ENCODE measurements at places on chromosomes 7 and 10.

- no peak for DNase-seq
Observed at GRCh38 chr10:22280078-22280477, 36.1 kb upstream of the COMMD3 start.

DNA sequence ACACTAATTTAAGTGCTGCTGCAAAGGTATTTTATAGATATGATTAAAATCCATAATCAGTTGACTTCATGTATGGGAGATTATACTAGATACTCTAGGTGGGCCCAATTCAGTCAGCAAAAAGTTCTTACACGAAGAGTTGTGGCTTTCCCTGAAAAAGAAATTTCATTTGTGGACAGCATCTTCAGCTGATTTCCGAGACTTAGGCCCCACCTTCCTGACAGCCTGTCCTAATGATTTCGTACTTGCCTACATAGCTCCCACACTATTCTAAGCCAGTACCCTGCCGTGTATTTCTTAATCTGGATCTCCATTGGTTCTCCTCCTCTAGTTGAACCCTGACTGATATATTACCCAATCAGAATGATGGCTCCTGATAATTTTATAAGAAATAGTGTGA is 297.9 kb downstream of the EXOC4 start:
- no peak for DNase-seq

DNA sequence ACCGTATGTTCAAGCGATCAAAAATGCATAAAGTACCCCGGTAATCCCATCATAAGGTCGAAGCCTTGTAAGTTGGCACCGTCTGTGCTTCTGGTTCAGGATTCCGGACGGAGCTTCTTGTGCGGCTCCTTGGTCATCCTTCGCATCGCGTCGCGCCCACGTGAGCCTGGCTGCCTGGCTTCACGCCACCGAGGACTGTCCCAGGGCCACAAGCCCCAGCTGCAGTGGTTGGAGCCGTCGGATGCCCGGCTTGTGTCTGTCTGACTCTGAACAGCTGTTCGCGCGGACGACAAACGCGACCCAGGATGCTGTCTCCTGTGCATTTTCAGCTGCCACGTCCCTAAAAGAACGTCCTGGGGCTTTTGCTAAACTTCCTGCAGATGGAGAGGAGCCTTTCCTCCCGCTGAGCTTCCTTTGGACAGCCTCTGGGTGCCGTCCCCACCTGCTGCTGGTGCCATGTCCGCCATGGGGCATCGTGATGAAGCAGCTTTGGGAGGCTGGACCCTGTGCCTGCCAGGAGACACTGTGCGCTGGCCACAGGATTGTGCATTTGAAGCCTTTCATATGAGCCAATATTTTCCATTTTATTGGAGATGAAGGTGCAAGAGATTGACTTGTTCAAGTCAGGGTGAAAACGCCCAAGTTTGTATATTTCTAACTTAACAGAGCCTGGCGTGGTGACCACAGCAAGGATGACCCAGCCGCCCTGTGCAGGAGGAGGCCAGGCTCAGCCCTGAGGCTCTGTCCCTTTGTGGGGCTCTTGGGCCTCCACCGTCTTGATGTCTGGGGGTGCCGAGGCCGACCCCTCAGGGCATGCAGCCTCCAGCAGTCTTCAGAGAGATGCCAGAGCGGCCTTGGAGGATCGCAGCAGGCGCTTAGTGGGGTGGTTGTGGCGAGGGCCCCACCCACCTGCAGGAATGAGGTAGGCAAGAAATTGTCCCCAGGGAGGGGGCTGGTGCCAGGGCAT is 6.7 kb upstream of the JAKMIP3 start:
- DNase-seq, result no peak

DNA sequence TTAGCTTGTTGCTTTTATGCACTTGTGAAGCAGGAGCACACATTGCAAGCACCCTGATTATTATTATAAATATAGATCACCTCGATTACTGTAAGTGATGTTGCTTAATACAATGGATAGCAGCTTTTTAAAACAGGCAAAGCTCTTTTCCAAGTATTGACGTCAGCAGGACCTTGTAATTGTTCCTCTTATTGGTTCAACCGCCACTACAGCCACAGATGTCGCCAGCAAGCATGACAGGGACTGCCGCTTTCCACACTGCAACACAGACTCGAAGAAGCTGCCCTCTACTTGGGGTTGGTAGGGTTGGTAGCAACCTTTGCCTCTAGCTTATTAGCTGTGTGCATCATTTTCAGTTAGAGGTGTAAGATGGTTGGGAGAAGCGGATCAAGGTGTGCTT is 167.6 kb downstream of the ZNF365 start:
- no peak for DNase-seq

GRCh38 chr7:128430207-128430606 is 20.4 kb upstream of the IMPDH1 start:
- DNase-seq, result no peak

DNA sequence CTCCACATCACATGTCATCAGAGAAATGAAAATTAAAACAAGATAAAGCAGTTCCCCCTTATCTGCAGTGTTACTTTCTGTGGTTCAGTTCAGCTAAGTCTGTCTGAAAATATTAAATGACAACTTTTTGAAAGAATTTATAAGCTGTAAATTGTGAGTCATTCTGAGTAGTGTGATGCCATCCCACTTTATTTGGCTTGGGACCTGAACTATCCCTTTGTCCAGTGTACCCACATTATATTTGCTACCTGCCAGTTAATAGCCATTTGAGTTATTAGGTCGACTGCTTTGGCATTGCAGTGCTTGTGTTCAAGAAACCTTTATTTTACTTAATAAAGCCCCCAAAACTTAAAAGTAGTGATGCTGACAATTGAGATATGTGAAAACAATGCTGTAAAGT is 804.2 kb downstream of the ANKRD7 start:
- no peak for DNase-seq

- DNase-seq, result no peak
Observed at GRCh38 chr7:129778770-129779601, 167.5 kb downstream of the NRF1 start.

- DNase-seq, result no peak
Observed at GRCh38 chr10:14162629-14163344, 167.9 kb downstream of the FRMD4A start.

DNA sequence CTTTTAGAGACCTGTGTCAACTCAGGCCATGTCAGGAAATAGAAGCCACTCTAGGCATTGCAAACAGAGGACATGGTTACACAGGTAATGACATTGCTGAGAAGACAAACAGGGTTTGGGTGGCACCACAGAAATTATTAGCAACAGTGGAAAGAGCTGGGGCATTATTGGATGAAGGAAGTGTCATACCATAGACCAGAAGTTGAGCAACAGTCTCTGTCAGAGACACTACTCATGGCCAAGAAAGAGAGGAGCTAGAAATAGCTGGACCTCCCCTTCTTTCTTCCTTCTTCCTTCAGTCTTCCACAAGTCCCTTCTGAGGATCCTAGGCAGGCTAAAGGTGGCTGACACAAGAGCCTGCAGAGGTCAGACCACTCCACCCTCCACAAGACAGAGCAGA is 4.2 kb upstream of the LIPA start:
- no peak for DNase-seq

- no peak for DNase-seq
Observed at GRCh38 chr7:131241386-131241785, 86.3 kb upstream of the MKLN1 start.

DNA sequence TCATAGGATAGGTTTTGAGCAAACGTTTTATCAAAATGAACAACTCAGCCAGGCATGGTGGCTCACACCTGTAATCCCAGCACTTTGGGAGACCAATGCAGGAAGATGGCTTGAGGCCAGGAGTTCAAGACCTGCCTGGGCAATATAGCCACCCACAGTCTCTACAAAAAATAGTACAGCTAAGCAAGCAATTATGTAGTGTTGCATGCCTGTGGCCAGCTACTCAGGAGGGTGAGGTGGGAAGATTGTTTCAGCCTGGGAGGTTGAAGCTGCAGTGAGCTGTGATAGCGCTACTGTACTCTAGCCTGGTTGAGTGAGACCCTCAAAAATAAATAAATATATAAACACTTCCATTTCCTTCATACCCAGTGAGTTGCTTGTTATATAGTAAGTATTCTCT is 67.1 kb downstream of the LSMEM1 start:
- DNase-seq, result no peak

- DNase-seq, result no peak
Observed at GRCh38 chr7:156515911-156516790, 124.4 kb upstream of the RNF32 start.

DNA sequence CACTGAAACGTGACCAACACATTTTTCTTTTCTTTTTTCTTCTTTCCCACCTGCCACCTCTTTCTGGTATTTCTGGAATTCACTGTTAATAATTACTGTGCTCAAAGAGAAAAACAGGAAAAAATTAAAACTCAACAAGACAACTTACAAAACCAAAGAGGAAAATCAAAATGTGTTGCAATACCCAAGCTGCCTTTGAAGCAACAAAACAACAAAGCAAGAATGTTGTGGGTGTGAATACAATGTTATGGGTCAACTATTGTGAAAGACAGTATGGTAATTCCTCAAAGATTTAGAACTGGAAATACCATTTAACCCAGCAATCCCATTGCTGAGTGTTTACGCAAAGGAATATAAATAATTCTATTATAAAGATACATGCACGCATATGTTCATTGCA is 415.1 kb downstream of the GFRA1 start:
- no peak for DNase-seq

All from stimulated activated CD8-positive, alpha-beta memory T cell treated with anti-CD3 and anti-CD28 coated beads, Interleukin-4, amount 100 ng/mL, for 1 hour (primary cell).